COR-L47 (cell line): ENCODE measurements at places on chromosomes 3 and 15.

- DNase-seq, result no peak
These were observed 95.1 kb upstream of the ZPLD1 start for GRCh38 chr3:102339671-102340070.

DNA sequence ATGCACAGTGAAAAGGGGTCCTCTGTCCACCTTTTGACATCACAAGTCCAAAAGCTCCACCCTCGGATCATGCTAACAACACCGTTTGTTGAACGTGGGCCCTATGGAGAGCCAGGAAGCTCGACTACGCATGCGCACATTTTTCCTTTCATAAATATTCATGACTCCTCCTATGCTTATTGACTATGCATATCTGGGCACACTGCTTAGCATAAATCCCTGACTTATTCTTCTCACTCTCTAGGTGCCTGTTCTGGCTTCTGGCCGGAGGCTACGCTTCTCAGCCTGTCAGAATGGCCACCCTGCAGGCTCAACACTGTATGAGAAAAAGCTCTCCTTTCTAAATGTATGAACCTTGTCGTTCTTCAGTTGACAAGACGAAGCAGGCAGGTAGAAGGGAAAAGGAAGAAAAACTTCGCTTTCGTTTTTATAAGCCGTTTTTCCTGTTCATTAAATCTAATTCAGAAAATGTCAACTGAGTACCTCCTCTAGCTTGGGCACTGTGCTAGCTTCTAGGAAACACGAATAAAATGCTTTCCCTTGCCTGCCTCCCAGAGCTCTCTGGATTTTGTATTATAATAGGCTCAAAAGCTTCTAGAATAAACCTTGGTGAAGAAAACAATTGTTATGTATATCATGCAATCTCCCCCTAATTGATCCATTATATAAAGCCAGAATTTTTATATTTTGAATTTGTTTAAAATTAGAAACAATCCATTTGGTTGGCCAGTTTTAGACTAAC is 207.7 kb downstream of the ATP10A start:
- DNase-seq, result no peak

DNA sequence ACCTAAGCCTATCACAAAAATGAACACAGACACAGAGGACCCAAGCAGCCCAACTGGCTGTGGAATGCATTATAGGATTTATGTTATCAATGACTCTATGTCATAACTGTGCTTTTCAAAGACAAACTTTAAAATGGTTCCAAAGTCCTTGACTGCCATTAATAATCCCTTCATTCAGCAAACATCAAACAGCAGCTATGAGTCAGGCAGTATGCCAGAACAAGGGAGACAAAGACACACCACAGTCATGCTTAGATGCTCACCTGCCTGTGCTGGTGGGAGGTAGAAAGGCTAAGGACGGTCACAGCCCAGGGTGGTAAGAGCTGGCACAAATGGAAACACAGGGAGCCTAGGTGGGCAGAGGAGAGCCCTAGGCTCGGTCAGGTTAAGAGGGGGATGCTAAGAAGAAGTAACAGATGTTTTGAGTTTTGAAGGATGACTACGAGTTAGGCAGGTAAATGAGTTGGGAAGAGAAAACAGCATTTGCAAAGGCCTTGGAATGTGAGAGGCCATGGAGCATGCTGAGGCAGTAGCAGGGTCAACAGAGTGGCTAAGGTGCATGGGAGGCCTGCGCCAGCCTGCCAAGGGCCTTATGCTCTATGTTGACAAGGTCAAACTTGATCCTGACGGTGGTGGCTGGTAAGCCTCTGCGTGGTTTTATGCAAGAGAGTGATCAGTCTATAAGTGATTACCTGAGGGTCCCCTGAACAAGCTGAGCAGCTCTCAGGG is 23.0 kb downstream of the NMNAT3 start:
- DNase-seq, result peak; percentile 85

- peak; percentile 63 for DNase-seq
These were observed 2.2 kb upstream of the HES1 start for GRCh38 chr3:194133661-194134230.

GRCh38 chr15:88246666-88247446 is 9.7 kb downstream of the NTRK3 start:
- DNase-seq, result peak; percentile 31

GRCh38 chr15:34188711-34189110 is 21.2 kb downstream of the KATNBL1 start:
- DNase-seq, result no peak

DNA sequence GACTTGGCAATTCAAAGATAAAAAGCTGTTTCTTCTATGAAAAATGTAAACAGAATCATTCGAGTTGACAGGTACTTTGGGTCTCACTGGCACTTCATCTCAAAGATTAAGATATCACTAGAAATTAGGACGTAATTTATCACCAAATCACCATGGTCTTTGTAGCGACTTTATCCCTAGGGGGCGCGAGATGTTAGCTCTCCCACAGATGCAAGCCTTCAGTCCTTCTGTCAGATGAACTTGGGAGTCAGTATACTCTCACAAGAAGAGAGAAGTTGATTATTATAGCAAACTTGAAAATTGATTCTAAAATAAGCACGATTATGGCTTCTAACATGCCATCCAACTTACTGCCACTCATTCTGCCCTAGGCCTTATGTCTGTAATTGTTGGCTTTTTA is 150.3 kb downstream of the ALCAM start:
- no peak for DNase-seq

- DNase-seq, result no peak
These were observed 680.7 kb upstream of the GRM7 start for GRCh38 chr3:6180171-6180570.

- peak; percentile 32 for DNase-seq
These were observed 115.8 kb downstream of the GHSR start for GRCh38 chr3:172332256-172333041.

DNA sequence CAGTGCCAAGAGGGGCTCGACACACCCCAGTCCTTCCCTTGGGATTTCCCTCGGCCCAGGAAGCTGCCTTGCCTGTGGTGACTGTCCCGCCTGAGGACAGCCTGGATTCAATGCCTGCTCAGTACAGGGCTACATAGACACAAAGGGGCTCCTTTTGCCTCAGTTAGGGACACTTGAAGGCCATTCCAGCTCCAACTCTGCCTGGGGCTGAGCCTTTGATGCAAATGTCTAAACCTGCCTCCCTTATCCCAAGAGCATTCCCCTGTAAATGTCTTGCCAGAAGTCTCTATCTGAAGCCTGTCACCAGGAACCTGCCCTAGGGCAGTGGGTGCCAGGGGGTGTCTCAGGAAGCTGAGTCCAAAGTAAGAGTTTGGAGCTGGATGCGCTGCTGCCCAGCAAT is 19.3 kb upstream of the LYSMD4 start:
- no peak for DNase-seq

DNA sequence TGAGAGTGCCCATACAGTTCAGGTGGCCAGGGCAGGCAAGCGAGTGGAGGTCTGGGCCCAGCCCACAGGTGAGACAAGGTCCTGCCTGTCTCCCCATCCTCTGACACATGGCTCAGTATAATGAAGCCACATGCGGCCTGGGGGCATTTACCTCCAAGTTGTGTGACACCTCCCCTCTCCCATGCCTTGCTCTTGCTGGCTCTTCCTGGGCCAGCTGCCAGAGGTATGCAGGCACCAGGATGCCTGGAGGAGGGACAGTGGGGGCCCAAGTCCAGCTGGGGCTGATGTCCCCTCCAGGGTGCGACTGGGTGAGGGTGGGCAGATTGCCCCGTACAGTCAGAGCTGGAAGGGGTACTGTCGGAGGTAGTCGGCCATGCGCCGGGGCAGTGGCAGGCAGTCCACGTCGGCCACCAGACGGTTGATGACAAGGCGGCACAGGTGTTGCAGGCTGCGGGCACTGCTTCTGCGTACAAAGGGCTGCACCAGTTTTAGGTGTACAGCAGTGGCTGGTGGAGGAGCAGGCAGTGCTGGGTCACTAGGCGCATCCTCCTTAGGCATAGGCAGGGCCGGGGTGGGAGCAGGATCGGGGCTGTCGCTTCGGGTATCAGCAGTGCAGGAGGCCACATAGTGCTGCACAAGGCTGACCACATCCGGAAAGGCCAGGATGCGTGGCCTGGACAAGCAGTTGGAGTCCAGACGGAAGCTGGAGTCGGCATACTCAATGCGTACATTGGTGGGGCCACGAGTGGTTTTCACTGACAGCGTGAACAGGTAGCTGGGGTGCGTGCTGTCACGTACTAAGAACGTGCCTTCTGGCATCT is 4.1 kb downstream of the CISH start:
- no peak for DNase-seq

GRCh38 chr3:119098619-119099222 is 47.2 kb upstream of the TEX55 start:
- no peak for DNase-seq

DNA sequence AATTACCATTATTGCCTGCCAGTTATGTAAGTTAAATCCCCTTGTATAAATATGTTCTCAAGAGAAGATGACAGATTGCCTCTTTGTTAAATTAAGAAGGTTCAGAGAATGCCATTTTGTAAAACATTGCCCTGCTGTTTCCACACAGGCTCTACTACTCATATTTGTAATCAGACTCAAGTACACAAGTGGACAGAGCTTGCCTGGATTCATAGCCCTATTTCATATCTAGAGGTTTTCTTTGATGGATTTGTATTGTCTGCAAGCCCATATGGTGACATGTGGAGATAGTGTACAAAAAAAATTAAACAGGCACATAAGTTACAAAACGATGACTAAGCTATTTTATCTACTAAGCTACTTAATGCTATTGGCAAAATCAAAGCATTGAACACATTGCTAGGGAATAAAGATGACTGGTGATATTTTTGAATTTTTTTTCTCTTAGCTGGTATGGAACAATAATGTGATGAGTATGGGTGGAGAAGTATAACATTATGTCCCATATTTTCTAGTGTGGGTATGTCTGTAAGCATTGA is 1286.6 kb upstream of the ALCAM start:
- DNase-seq, result no peak

- DNase-seq, result no peak
These were observed 387.6 kb downstream of the NAALADL2 start for GRCh38 chr3:175246766-175247165.

GRCh38 chr3:109874896-109875708 is 537.8 kb upstream of the DPPA4 start:
- DNase-seq, result no peak

- DNase-seq, result no peak
These were observed at the start of gene CMTM7 for GRCh38 chr3:32391643-32392535. TSS of gene CMTM7 (plus strand) at chr3:32391853. CDS start at chr3:32391907, 54 bp downstream.

DNA sequence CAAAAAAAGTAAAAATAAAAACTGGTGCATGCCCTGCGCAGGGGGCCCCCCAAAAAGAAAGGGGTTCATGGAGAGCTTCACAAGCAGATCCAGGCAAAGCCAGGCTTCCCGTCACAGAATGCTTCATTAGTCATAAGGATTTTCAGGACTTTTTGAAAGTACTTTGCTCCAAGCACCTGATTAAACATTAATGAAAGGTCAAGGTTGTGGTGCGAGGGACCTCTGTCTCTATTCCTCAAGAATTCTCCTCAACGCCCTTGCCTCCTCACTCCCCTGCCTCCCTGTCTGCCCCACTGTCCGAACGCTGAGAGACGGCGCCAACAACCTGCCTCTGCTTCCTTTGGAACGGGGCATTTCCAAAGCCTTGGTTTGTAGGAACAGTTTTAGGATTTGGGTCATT is 240.1 kb upstream of the IGF1R start:
- no peak for DNase-seq

- no peak for DNase-seq
These were observed 75.0 kb upstream of the CADPS start for GRCh38 chr3:62950210-62950609.

GRCh38 chr15:98625614-98626013 is 22.7 kb upstream of the IGF1R start:
- no peak for DNase-seq

DNA sequence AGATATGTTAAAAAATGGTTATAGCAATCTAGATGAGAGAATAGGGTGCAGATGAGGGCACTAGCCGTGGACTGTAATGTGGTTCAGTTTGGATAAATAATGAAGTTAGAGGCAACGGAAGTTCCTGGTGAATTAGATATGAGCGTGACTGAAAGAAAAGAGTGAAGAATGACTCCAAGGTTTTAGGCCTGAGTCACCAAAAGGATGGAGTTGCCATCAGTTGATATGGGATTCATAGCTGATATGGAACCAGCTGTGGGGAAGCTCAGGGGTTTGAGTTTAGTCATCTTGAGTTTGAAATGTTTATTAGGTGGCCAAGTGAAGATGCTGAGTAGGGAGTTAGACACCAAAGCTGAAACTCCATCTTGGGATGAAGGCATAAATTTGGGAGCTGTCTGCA is 66.2 kb downstream of the SSR3 start:
- DNase-seq, result no peak

GRCh38 chr15:98866511-98866910 is 141.1 kb downstream of the PGPEP1L start:
- DNase-seq, result no peak

DNA sequence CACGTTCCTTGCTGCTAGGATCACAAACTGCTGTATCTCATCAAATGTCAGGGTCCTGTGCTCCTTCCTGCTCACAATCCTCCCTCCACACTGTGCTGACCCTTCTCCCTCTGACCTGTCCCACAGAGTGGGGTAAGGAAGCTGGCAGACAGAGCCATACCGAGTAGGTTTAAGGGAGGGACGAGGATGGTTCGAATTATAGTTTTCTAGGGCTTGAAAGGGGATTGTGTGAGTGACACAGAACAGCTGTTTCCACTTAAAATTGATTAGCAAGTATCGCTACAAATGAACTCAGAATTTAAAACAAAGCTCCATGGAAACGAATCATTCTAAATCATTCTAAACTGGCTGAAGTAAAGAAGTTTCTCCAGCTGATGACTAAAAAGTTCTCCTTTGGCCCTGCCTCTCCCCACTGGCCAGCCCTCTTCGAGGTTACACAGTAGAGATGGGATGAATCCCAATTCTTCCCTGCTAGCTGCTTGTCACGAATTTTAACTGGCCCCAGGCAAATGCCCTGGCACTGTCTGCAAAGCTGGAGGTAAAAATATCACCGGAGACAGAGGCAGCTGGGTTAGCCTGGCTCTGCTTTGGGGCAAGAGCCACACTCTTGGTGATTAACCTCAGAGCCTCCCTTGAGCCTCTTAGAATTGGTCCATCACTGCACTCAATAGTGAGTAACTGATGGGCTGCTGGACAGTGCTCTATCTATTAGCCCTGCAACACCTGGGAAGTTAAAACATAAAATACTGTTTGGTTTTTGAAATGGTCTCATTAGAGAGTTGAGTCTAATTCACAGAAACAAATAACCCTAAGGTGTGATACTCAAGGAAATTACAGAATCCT is 194.9 kb downstream of the CHST2 start:
- DNase-seq, result no peak

GRCh38 chr3:16605966-16606365 is 743 bp upstream of the DAZL start:
- no peak for DNase-seq
